Caco-2 (cell line): ENCODE measurements at places on chromosomes 11 and 22.

DNA sequence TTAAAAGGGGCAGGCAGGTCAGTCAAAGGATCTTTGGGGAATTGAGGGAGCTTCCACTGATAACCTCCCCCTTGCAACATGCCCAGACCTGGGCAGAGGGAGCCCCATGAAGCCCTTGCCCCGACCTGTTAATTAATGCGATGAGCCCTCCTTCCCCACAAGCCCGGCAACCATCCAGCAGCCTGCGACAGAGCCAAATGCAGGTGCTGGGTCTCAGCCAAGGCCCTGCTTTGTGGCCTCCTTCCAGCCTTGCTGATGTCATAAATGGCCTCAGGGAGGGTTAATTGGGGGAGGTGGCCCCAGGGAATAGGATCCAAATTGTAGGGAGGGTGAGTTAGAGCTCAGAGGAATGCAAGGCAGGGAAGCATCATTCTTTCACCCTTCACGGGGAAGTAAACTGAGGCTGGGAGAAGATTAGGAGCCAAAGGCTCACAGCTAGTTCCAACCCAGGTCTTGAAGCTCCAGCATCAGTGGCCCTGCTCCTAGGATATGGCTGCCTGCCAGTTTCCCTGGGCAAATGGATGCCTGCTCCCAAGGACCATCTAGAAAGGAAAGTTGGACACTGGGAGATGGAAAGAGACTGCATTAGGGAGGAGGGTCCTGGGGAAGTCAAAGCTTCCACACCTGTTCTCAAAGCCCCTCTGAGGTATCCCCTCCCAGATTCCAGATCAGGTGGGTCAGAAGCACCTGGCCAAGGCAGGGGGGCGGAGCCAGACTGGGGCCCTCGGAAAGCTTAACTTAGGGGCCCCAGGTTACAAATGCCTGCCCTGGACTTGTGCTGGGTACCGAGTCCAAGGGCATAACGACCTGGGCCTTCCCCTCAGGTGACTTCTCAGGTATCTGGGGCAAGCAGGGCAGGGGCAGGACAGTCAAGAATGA lies 34.1 kb downstream of the LMO1 start:
- DNase-seq: no peak

GRCh38 chr11:61599968-61600710 lies 19.3 kb upstream of the SYT7 start:
- DNase-seq: no peak

- DNase-seq: peak; percentile 89
Observed at GRCh38 chr22:20885557-20886323, 26.9 kb downstream of the SNAP29 start.

DNA sequence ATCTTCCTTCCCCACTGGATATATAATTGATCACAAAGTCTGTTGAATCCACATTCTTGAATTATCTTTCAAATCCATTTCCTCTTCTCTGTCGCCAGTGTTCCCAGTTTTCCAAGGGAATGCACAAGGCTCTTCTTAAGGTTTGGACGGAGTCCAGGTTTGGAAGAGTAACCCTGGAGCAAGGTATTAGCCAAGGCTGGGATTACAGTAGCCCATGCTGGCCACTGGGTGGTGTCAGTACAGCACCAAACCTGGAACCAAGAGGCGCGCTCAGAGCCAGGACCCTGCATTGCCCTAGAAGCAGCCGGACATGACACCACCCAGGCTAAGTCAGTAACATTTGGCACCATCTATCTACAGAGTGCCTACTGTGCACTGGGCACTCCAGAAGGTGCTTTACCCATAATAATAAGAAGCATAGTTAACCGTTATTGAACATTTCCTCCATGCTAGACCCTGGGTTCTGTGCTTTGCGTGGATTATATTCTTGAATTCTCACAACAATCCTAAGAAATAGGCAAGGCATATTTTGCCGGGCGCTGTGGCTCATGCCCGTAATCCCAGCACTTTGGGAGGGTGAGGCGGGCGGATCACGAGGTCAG lies 48.0 kb upstream of the CLPB start:
- peak; percentile 86 for DNase-seq

DNA sequence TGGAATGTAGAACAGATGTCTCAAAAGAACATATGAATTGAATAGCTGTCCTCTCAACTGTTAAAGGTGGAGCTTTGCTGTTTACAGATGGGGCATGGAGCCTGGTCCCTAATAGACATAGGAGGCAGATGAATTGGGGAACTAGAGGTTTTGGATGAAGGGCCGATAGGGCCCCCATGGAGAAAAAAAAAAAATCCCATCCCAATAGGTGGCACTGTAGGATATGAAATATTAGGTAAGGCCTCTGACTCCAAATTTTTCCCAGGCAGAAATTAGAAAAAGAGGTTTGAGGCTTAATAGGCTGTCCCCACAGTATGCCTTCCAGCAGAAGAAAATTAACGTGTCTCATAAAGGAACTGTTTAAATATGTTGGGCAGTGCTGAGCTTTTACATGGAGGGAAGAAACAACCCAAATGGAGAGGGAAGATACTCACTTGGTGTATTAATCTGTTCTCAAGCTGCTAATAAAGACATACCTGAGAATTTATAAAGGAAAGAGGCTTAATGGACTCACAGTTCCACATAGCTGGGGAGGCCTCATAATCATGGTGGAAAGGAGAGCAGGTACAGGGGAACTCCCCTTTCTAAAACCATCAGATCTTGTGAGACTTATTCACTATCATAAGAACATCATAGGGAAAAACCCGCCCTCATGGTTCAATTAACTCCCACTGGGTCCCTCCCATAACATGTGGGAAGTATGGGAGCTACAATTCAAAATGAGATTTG lies 30.1 kb upstream of the TMEM45B start:
- no peak for DNase-seq
